WTC11 (cell line): ENCODE measurements at places on chromosomes 1 and 21. TPM values are rescaled to one million over a fixed set of nuclear protein-coding genes. Genes with fewer than 3 reads are reported as not detected.

JTB gene
- total RNA-seq: 88.8 to 90.6 TPM (median 90.3 TPM) in 3 replicates

DNA sequence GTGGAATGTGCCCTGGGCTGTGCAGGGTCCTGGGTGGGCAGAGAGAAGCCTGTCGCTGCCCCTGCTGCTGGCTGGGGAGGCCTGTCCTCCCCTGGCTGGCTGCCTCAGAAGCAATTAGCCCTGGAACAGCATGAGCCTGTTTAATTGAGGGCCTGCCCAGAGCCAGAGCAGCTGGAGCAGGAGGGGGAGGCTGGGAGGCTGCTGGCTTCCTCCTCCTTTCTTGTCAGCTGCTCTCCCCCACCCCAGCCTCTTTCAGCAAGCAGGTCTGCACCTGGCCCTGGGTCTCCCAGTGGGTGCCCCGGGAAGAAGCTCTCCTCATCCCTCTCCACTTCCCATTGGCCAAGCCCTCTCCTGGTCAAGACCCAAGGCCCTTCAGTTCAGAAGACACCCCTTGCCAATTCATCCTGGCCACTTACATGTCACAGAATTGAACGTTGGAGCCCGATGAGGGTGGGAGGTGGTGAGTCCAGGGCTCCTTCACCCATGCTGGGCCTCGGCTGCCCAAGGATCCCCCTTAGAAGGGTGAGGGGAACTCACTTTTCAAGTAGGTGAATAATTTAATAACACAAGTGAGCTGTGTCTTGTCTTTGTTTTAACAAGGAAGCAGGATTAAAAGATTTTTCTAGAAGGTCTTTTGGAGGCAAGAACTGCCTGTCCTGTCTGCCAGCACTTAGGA is 13.2 kb downstream of the AMPD2 start:
- no peak for DNase-seq

- DNase-seq: no peak
Measured at GRCh38 chr1:168693197-168693871, 35.7 kb downstream of the DPT start.

CADM3 gene
- 5.1 to 5.5 TPM (median 5.3 TPM) in 3 replicates for total RNA-seq

GRCh38 chr21:31342348-31342747 is 1.7 kb downstream of the TIAM1 start:
- DNase-seq: no peak

DNA sequence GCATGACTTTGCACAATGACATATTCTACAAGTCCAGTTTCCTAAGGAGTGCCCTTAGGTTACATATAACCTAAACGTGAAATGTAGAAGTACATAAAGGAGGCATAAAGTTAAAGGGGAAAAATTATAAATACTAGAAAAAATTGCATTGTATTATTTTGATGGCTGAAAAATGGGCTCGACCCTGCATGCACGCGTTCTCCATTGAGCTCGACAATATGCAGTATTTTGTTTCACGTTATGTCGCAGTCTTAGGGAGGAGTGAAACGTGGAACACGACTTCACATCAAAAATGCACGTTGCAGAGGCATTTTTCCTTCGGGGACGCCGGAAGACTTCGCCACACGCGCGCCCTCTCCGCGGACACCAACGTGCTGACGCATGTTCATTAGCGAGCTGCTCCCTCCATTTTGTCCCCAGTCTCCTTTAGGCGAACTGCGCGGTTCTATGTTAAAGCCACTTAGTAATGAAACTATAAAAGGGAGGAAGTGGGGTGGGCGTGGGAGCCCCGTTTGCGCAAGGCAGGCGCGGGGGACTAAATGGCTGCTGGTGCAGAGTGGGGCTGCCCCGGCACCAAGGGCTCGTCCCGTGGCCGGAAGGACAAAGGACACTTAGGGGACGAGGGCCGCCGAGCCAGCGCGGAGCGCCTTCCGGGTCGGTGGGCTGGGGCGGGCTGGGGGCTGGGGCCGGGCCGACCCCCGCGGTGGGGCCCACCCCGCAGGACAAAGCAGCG is 749 bp upstream of the COX20 start:
- peak; percentile 87 for DNase-seq

- DNase-seq: no peak
Measured at GRCh38 chr1:58412071-58412580, 134.4 kb downstream of the OMA1 start.

DNA sequence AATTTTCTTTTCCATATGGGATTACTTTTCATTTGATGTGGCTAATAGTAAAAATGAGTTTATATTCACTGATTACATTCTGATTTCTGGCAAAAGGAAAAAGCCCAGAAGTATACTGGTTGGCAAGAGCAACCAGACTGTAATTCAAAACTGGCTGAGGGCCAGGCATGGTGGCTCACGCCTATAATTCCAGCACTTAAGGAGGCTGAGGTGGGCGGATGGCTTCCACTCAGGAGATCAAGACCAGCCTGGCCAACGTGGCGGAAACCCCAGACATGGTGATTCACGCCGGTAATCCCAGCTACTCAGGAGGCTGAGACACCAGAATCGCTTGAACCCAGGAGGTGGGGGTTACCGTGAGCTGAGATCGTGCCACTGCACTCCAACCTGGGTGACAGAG is 14.5 kb downstream of the SYT11 start:
- no peak for DNase-seq

GRCh38 chr1:2874607-2875480 is 73.4 kb upstream of the TTC34 start:
- no peak for DNase-seq

- DNase-seq: no peak
Measured at GRCh38 chr1:163933437-163933836, 611.7 kb downstream of the NUF2 start.

DNA sequence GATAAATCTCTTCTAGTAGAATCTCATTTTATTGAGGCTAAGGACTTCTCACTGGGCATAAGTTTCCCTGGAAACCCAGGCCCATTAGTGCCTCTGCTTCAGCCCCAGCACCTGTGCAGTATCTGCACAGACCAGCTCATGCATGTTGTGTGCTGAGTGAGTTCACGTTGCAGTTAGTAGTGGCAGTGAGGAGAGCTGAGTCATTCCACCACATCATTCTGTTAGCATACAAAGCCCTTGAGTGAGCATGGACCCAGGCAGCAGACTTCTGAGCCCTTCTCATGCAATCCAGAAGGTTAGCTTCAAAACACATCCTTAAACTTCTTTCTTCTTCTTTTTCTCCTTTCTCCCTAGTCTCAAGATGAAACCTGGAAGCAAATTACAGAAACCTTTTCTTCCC is 45.8 kb upstream of the NTPCR start:
- no peak for DNase-seq

LRRC38 gene
- 0.15 to 0.25 TPM (median 0.16 TPM) in 3 replicates for total RNA-seq

DNA sequence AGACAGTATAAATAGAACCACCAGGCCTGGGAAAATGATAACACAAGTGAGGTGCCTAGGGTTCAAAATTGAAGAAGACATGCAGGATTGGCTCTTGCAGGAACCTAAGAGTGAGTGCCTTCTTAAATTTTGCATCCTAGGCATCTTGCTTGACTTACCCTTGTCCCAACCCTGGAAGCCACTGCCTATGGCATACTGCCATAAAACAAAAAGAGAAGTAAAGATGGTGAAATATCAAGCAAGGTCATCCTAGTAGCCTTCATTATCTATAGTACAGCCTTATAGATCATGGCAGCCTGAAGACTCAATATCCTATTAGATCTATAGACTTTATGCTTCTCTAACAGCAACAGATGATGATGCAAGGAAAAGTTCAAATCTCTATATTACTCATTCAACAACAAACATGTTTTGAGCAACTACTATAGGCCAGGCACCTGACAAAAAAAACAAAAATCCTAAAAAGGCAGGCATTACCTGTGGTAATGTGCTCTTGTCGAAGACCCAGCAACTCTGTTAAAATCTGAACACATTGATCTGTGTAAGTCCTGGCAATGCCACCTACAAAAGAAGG is 6.3 kb downstream of the AP4B1 start:
- DNase-seq: no peak

GRCh38 chr1:161420763-161421455 is 53.2 kb upstream of the CFAP126 start:
- DNase-seq: peak; percentile 72

BRDT gene
- total RNA-seq: 0.13 to 0.21 TPM (median 0.18 TPM) in 3 replicates

ZSCAN20 gene
- 3.7 to 5.4 TPM (median 4.0 TPM) in 3 replicates for total RNA-seq

DNA sequence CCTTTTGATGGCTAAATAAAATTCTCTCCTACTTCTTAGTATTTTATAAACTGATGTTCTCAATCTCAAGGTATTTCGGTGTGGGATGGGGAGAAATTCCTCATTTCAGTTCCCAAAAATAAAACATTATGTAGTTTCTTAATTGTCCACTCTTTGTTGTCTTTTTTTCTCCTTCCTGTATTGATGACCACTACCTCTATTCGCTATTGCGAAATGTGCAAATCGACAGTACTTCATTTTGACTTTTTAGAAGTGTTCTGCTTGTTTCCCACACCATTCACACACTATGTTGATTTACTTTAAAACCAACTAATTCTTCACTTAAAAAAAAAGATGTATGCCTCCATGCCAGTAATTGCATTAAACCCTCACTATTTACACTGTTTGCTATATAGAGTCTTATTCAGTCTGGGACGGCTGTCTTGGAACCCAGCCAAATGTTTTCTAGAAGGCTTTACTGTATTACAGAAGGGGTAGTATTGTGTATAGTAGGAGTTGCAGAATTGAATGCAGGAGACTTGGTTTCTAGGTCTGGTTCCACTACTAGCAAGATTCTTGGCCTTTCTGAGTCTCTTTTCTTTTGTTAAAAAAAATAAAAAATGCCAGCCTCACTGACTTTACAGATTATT is 5.6 kb downstream of the RNF2 start:
- DNase-seq: no peak

DNA sequence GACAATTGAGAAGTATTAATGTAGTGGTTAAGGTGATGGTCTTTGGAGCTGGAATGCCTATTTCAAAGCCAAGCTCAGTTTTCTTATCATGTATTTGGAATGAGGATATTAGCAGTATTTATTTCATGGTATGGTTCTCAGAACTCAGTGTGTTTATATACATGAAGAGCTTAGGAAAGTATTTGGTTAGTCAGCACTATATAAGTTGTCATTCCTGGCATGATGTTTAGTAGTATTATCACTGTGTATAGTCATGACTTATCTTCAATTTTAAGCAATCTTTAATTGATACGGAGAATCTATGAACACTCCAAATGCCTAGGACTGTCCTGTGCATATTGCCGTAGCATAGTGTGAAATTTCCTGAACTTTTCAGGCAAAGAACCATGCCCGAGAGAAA is 501.9 kb upstream of the USP24 start:
- no peak for DNase-seq

GRCh38 chr1:203512517-203512847 is 18.5 kb downstream of the OPTC start:
- no peak for DNase-seq
